ENCODE measurements at places on chromosomes 1 and 21. TPM values are rescaled to one million over a fixed set of nuclear protein-coding genes. Genes with fewer than 3 reads are reported as not detected.

The NECAP2 gene
- total RNA-seq: 88.9 TPM

GRCh38 chr1:114956570-114956969 is 73.1 kb upstream of the TSHB start:
- DNase-seq: peak; percentile 27

The TSTD1 gene
- 0.48 TPM for total RNA-seq

The OLIG2 gene
- 0.72 TPM for total RNA-seq

GRCh38 chr1:53638360-53639035 is 100.5 kb downstream of the GLIS1 start:
- no peak for DNase-seq

GRCh38 chr1:240693844-240694243 is 81.9 kb upstream of the GREM2 start:
- no peak for DNase-seq

DNA sequence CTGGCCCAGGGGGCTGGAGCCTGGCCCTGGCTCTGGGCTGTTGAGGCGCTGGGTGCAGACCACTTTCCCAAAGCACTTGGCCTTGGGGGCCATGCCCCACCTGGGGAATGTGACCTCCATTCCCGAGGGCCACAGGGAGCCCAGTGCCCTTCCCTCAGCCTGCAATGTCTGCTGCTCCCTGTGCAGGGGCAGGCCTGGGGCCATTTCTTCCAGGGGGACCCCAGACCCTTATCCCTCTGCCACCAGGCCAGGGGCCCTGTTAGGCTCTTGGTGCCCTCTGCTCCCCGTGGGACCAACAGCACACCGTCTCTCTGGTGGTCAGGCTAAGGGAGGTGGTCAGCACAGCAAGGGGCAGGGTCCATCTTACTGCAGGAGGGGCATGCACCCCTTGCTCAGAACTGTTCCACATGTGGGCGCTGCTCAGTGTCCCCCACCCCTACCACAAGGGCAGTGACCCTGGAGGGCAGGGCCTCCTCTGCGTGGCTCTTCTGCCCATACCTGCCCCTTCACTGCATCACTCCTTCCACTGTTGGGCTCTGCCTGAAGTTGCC is 1.1 kb upstream of the TMEM52 start:
- no peak for DNase-seq

The FAM72A gene
- 7.5 TPM for total RNA-seq

DNA sequence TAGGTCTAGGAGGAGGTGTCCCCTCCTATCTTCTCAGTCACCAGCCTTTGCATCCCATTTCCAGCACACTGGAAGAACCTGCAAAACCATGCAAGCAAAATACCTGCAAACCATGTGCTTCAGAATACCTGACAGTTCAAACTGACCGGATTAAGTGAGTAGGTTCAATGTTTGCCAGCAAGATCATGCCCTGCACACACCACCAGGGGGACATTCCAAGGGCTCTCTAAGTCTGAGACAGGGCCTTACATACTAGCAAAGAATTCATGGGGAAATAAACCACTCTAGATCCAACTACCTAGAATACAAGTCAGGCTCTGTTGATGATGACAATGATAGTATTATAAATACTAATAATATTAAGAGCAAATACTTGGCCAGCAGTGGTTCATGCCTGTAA is 27.6 kb downstream of the INPP5B start:
- DNase-seq: peak; percentile 29

The HLX gene
- total RNA-seq: 5.2 TPM

DNA sequence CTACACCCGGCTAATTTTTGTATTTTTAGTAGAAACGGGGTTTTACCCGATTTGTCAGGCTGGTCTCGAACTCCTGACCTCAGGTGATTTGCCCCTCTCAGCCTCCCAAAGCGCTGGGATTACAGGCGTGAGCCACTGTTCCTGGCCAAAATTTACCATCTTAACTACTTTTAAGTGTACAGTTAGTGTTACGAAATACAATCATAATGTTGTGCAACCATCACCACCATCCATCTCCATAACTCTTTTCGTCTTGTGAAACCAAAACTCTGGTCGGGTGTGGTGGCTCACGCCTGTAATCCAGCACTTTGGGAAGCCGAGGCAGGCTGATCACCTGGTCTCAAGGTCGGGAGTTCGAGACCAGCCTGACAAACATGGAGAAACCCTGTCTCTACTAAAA is 14.1 kb upstream of the ZBTB40 start:
- DNase-seq: no peak

The IFNAR1 gene
- total RNA-seq: 16.7 TPM

GRCh38 chr1:15720861-15721260 is 15.2 kb upstream of the SLC25A34 start:
- no peak for DNase-seq

DNA sequence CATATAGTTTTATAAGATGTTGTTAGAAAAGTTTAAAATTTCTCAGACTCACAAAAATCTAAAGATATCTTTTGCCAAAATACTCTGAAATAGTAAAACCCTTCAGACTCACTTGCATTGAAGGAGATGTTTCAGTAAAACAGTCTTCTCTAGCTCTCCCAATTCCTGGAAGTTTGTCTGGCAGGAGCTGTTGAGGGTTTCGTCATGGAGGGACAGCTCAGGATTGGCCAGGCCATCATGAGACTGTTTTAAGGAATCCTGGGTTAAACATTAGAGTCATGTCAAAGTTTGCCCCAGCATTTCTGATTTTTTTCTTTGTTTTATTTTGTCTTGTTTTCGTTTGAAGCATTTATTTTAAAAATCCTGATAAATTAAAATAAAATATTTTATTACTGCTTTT is 293.8 kb upstream of the PBX1 start:
- no peak for DNase-seq

The TMEM269 gene
- not detected for total RNA-seq

GRCh38 chr1:164637461-164638375 is 78.7 kb downstream of the PBX1 start:
- peak; percentile 75 for DNase-seq

- DNase-seq: peak; percentile 91
Observed at GRCh38 chr1:212566522-212567479, 41.8 kb upstream of the ATF3 start.

- no peak for DNase-seq
Observed at GRCh38 chr1:40873863-40874472, 11.8 kb upstream of the CITED4 start.

- no peak for DNase-seq
Observed at GRCh38 chr1:238537641-238538040, 646.9 kb upstream of the ZP4 start.

GRCh38 chr1:25856856-25857255 is 2.4 kb downstream of the AUNIP start:
- DNase-seq: no peak

The CHODL gene
- total RNA-seq: not detected

The LCE3E gene
- total RNA-seq: not detected

DNA sequence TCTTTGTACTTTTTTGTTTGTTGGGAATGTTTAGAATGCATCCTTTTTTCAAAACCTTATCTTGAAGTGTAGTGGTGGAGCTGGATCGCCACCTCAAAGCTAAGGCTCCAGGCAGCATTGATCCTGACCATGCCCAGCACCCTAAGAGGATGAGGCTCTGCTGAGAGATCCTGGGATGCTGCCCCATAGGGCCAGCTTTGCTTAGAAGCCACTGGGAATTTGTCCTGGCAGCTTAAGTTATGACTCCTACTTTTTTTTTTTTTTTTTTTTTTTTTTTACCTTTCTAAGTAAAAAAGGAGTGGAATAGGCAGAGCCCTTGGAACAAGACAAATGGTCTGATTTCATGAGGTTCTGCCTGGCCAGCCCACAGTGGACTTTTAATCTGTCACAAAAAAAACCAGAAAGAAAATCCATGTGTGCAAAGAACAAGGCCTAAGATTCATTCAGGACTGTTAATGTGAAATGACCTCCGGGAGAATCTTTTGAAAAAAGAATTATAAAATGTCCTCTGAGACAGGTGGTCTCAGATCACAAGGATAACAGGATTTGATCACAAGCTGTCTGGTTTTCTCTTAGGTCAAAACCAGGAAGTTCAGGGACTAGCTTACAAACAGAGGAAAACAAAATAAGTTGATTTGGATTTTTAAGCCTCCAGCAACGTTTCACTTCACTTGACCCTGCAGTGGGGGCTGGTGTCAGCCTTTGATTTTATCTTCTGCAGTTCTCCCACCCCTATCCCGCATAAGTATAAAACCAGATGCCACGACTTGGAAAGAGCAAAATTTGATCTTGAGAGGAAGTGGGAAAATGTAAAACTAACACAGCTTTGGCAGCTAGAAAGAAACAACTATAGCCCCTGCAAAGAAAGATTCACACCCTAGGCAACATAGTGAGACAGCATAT is 25.9 kb upstream of the RAP1A start:
- DNase-seq: peak; percentile 15

- DNase-seq: no peak
Observed at GRCh38 chr1:170567214-170567613, 35.2 kb downstream of the GORAB start.

GRCh38 chr21:40886006-40886405 is 39.0 kb upstream of the DSCAM start:
- DNase-seq: no peak

DNA sequence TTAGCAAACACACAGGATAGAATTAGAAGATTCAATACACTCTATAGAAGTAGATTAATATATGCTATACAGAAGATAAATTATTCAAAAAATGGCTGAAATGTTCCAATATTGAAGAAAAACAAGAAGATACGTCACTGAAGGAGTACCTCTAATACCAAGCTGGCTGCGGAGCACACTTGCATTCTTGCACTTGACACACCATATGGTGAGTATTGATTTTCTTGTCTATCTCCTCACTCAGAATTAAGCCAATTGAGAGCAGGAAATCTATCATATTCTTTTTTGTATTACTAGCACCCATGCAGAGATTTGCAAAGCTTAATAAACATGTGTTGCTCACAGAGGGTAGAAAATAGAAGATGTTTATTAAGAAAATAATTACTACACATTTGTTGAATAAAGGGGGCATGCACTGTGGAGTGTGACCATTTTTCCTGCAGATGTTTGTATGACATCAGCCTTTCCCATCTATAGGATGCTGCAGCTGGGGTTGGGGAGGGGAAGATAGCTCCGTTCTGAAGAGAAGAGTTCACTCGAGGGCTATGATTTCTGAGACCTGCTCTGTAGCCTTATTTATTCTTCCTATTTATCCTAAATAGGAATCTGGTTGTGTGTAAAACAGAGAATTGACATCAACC is 318.1 kb downstream of the HHIPL2 start:
- no peak for DNase-seq

Measured in RPMI7951 (cell line).